IMR-90 (cell line): ENCODE measurements at places on chromosomes 3 and 15. TPM values are rescaled to one million over a fixed set of nuclear protein-coding genes. Genes with fewer than 3 reads are reported as not detected.

GRCh38 chr3:41845826-41846225 lies 116.1 kb downstream of the ULK4 start:
- no peak for DNase-seq

DNA sequence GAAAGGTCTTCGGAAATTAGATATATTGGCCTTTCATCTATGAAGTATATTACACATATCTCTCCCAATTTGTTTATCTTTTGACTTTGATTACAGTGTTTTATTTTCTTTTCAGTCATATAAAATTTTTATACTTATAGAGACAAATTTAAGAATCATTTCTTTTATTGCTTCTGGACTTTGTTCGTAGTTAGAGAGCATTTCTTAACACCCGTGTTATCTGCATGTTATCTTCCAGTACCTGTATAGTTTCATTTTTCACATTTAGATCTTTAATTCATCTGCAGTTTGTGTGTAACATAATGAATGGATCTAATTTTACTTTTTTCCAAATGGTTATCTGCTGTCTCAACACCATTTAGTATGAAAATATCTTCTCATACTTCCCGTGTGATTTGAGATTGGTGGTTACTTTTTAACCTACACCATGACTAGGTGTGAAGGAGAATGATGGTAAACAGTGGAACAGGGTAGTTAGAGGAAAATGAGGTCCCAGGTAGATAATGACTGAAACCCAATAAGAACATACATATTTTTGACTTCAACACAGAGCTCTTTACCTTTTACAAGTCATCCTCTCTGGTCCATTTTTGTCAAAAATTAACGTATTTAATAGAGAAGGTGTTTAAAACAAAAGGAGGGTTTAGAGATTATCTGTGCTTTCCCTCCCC lies 99.3 kb downstream of the LPP start:
- DNase-seq, result no peak

GRCh38 chr3:71441217-71441924 lies 142.2 kb downstream of the FOXP1 start:
- DNase-seq, result no peak

GRCh38 chr15:42707068-42707467 lies 29.9 kb downstream of the CDAN1 start:
- DNase-seq, result peak; percentile 57

- DNase-seq, result no peak
Measured at GRCh38 chr15:62164396-62165103, 535 bp downstream of the C2CD4B start.

DNA sequence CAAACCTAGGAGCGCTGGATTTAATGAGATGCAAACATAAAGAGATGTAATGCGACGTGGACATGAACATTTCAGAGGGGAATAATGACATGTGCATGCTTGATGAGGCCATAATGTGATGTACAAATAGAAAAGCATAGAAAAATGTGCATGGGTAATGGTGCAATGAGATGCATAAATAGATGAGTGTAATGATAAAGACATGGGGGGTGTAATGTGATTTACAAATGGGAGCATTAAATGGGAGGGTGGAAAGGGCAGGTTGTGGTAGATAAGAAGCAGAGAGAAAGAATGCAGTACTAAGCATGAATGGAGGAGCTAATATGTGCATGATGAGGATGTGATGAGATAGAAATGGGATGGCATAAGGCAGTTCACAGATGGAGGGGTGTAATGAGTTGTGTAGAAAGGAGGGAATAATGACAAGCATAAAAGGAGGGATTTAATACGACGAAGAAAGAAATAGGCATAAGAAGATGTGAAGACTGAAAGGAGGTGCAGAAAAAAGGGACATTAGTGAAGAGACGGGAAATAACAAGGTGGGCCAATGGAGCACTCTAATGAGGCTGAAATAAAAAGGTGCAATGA lies 137.5 kb upstream of the CCNL1 start:
- DNase-seq, result no peak

DNA sequence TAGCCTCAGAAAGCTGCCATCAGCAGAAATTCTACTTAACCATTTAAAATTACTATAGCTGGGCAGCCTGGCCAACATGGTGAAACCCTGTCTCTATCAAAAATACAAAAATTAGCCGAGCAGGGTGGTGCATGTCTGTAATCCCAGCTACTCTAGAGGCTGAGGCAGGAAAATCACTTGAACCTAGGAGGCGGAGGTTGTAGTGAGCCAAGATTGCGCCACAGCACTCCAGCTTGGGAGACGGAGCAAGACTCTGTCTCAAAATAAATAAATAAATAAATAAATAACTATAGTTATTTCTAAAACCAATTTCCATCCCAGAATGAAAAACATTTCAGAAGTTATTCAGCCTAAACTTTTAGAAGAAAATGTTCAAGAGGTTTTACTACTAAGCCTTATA lies 25.1 kb downstream of the LRRFIP2 start:
- no peak for DNase-seq

- DNase-seq, result no peak
Measured at GRCh38 chr15:26294059-26294689, 431.0 kb upstream of the ATP10A start.

GRCh38 chr3:174329321-174329720 lies 529.8 kb upstream of the NAALADL2 start:
- peak; percentile 54 for DNase-seq

GRCh38 chr3:101976473-101976872 lies 127.2 kb downstream of the NFKBIZ start:
- no peak for DNase-seq

DNA sequence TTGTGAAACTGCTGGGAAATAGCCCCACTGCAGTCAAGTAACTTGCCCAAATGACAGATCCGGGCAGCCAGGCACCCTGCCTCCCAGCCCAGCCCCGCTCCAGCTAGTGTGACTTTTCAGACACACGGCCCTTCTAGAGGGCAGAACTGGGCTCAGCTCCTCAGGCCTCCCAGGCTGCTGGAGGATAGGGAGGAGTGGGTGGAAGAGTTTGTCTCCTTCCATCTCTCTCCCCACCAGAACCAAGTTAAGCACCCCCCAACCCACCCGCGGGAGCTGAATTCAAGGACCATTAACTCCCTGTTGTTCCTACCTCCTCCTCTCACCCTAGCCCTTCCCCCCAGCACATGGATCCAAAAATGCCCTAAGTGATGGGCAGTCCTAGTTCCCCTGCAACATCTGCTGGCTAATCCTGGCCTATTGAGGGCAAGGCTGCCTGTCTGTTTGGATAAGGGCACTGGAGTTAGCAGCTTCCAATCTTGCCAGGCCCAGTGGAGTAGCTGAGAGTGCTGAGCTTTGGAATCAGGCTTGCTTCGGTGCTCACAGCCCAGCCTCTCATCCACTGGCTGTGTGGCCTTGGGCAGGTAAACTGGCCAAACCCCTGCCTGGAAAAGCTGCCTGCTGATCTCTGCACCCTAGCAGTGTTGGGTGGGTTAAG lies 3.1 kb downstream of the CCDC33 start:
- DNase-seq, result no peak

GRCh38 chr15:47136236-47136635 lies 581.1 kb upstream of the SEMA6D start:
- DNase-seq, result no peak

- DNase-seq, result peak; percentile 25
Measured at GRCh38 chr3:73419942-73420341, 204.8 kb downstream of the PDZRN3 start.

Gene IL12A
- 2.9 and 5.3 TPM in 2 replicates for polyA plus RNA-seq

Gene SNTN
- polyA plus RNA-seq, result not detected in 2 replicates

Gene ACTRT3
- 0.97 and 1.1 TPM in 2 replicates for polyA plus RNA-seq

Gene SH2D7
- polyA plus RNA-seq, result not detected in 2 replicates
